ENCODE measurements at places on chromosomes 13 and 19. TPM values are rescaled to one million over a fixed set of nuclear protein-coding genes. Genes with fewer than 3 reads are reported as not detected.

The THSD8 gene
- total RNA-seq: not detected

The WDR88 gene
- total RNA-seq: not detected

The CCDC8 gene
- total RNA-seq: 17.5 TPM

The TTC9B gene
- total RNA-seq: not detected

The ZNF302 gene
- total RNA-seq: 21.2 TPM

The IZUMO2 gene
- total RNA-seq: not detected

The PLPPR3 gene
- total RNA-seq: 0.06 TPM

The ANGPTL8 gene
- total RNA-seq: not detected

The IZUMO1 gene
- not detected for total RNA-seq

The FCER2 gene
- total RNA-seq: not detected

The CD22 gene
- total RNA-seq: 2.2 TPM

The THAP8 gene
- 12.5 TPM for total RNA-seq

The ARHGAP45 gene
- total RNA-seq: 0.13 TPM

The PRSS57 gene
- not detected for total RNA-seq

The LILRB3 gene
- total RNA-seq: not detected

The CLDND2 gene
- not detected for total RNA-seq

The INSL3 gene
- total RNA-seq: not detected

The SGTA gene
- total RNA-seq: 92.7 TPM

The GPC5 gene
- total RNA-seq: 0.11 TPM

The SIGLEC9 gene
- not detected for total RNA-seq

The KLK13 gene
- total RNA-seq: not detected

The ZNF530 gene
- total RNA-seq: 16.2 TPM
